ENCODE measurements at places on chromosomes 16 and 17. TPM values are rescaled to one million over a fixed set of nuclear protein-coding genes. Genes with fewer than 3 reads are reported as not detected.

GRCh38 chr17:71417142-71417541 lies 703.7 kb upstream of the SOX9 start:
- H3K4me3 ChIP-seq, result no peak overlapping the region
- no peaks in the 10 kb centered on the region for H3K4me1 ChIP-seq
- no peaks in the 10 kb centered on the region for H3K27me3 ChIP-seq

GRCh38 chr17:40791787-40792436 lies 7.8 kb downstream of the KRT28 start:
- no peaks in the 10 kb centered on the region for H3K36me3 ChIP-seq
- H3K4me3 ChIP-seq, result no peak overlapping the region
- peaks cover 9% of the 10 kb centered on the region for H3K27me3 ChIP-seq
- no peak overlapping the region for H3K27ac ChIP-seq
- DNase-seq, result peak; percentile 88
- peaks cover 5% of the 10 kb centered on the region for H3K4me1 ChIP-seq

DNA sequence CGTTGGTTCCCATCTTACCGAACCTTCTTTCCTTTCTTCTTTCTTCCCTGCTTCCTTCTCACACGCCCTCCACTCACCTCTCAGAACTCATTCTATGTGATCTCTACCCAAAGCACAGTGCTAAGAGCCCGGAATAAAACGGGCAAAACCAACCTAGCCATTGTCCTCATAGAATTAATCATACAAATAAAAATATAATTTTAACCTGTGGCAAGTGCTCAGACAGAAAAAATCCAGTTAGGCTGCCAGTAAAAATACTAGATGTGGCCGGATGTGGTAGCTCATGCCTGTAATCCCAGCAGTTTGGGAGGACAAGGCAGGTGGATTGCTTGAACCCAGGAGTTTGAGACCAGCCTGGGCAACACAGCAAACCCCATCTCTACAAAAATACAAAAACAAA lies 27.0 kb downstream of the BMERB1 start:
- no peaks in the 10 kb centered on the region for H3K27me3 ChIP-seq
- no peak overlapping the region for H3K27ac ChIP-seq
- H3K4me3 ChIP-seq, result no peak overlapping the region
- H3K4me1 ChIP-seq, result no peaks in the 10 kb centered on the region
- no peak for DNase-seq

- H3K36me3 ChIP-seq, result peaks cover 56% of the 10 kb centered on the region
- no peaks in the 10 kb centered on the region for H3K27me3 ChIP-seq
- no peak overlapping the region for H3K4me3 ChIP-seq
- DNase-seq, result no peak
- no peak overlapping the region for H3K27ac ChIP-seq
Observed at GRCh38 chr17:17264430-17264829, 16.6 kb downstream of the COPS3 start.

Gene KRT31
- total RNA-seq, result 3.3 TPM

- DNase-seq, result no peak
- peaks cover 9% of the 10 kb centered on the region for H3K27me3 ChIP-seq
- no peak overlapping the region for H3K4me3 ChIP-seq
- H3K27ac ChIP-seq, result no peak overlapping the region
Observed at GRCh38 chr17:33266116-33266515, 27.0 kb downstream of the ASIC2 start.

GRCh38 chr17:28552176-28552999 lies at the start of gene UNC119:
Gene UNC119 (minus strand): TSS chr17:28552624. CDS start chr17:28552557, 67 bp downstream.
- H3K4me1 ChIP-seq, result peaks cover 14% of the 10 kb centered on the region
- H3K27ac ChIP-seq, result peak within 1 kb of the TSS; percentile 35
- peaks cover 43% of the 10 kb centered on the region for H3K36me3 ChIP-seq

Gene CDH1
- total RNA-seq, result 1.0 TPM

DNA sequence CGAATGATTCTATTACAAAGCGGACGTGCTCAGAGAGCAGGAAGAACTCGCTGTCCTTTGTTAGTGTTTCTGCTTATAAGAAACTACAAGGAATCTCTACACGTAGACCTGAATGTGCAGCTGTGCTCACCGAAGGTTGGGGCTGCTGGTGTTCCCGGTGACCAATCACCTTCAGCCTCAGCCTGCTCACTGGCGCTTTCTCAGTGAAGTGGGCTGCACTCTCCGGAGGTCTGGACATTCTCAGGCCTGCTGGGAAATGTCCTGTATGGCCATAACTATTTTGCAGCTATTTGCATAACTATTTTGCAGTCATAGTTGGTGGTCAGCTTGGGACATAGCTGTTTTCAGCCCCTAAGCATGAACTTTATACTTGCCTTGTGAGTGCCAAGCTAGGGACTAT lies 9.7 kb upstream of the CIAO3 start:
- no peaks in the 10 kb centered on the region for H3K4me1 ChIP-seq
- H3K36me3 ChIP-seq, result no peaks in the 10 kb centered on the region
- H3K27me3 ChIP-seq, result peaks cover 29% of the 10 kb centered on the region
- no peak overlapping the region for H3K27ac ChIP-seq
- no peak for DNase-seq
- no peak overlapping the region for H3K4me3 ChIP-seq

DNA sequence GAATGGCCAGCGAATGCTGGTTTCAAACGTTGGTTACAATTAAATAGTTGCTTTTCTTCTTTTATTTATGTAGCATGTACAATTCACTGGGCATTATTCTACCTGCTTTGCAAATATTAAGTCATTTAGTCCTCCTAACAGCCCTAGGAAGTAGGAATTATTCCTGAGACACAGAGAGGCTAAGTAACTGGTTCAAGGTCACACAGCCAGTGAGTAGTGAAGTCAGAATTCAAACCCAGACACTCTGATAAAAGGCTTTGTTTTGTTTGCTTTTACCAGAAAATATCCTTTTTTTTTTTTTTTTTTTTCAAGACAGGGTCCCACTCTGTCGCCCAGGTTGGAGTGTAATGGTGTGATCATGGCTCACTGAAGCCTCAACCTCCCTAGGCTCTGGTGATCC lies 2.2 kb downstream of the CRHR1 start:
- H3K27ac ChIP-seq, result no peak overlapping the region
- H3K4me1 ChIP-seq, result peaks cover 18% of the 10 kb centered on the region
- no peak overlapping the region for H3K4me3 ChIP-seq
- H3K36me3 ChIP-seq, result no peaks in the 10 kb centered on the region
- no peak for DNase-seq
- H3K27me3 ChIP-seq, result peaks cover 94% of the 10 kb centered on the region

DNA sequence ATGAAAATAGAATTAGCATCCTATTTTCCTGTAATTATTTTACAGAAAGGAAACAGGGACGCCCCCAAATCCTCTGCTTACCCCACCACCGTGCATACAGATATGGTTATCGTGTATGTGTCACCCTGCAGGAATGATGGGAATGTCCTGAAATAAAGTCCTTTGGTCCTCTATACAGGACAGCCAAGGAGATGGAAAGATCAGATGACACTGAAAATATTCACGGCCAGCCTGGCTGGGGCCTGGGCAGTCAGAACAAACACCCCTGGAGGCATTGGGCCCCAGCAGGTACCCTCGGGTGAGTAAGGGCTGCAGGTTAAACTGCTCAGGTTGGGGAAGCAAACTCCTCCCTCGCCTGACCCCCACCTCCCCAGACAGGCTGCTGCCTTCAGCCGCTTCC lies 368.0 kb downstream of the FOXL1 start:
- peaks cover 14% of the 10 kb centered on the region for H3K4me1 ChIP-seq
- H3K27ac ChIP-seq, result no peak overlapping the region
- no peak overlapping the region for H3K4me3 ChIP-seq
- no peak for DNase-seq
- H3K36me3 ChIP-seq, result no peaks in the 10 kb centered on the region

DNA sequence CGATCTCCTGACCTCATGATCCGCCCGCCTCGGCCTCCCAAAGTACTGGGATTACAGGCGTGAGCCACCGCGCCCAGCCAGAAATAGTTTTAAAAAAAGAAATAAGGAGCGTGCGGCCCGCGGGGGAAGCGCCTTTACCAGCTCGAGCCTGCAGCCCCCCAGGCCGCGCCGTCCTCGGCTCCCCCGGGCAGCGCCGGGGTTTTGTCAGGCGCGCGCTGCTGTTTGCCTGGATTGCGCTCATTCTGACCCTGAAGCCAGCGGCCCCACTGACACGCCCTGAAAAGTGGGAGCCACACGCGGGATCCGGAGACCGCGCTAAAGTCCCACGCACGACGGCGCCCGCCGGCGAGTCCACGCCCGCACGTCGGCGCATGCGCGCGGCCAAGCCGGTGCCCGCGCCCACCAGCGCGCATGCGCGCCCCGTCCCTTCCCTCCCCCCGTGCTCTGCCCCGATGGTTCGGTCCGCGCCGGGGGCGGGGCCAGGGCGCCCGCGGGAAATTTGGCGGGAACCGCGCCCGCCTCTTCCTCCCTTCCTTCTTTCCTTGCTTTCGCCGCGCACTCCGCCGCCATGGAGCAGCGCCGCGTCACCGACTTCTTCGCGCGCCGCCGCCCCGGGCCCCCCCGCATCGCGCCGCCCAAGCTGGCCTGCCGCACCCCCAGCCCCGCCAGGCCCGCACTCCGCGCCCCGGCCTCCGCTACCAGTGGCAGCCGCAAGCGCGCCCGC lies at the start of gene CDT1:
CDT1 (plus strand) TSS at position 526 of the 724 bp plus-strand sequence; CDS start at position 569, 43 bp downstream.
- peaks cover 41% of the 10 kb centered on the region for H3K4me1 ChIP-seq
- peak; percentile 91 for DNase-seq
- no peak within 1 kb of the TSS for H3K27ac ChIP-seq
- H3K36me3 ChIP-seq, result peaks cover 26% of the 10 kb centered on the region
- peak within 1 kb of the TSS; percentile 77 for H3K4me3 ChIP-seq

GRCh38 chr16:813204-813915 lies 12.8 kb upstream of the GNG13 start:
- no peak overlapping the region for H3K27ac ChIP-seq
- DNase-seq, result peak; percentile 44
- H3K36me3 ChIP-seq, result no peaks in the 10 kb centered on the region
- peaks cover 42% of the 10 kb centered on the region for H3K27me3 ChIP-seq
- H3K4me3 ChIP-seq, result no peak overlapping the region

Gene SLC52A1
- total RNA-seq, result 0.04 TPM

Gene SREBF1
- 16.1 TPM for total RNA-seq

- H3K27ac ChIP-seq, result no peak overlapping the region
Observed at GRCh38 chr17:80812362-80813088, 179.1 kb upstream of the CHMP6 start.

DNA sequence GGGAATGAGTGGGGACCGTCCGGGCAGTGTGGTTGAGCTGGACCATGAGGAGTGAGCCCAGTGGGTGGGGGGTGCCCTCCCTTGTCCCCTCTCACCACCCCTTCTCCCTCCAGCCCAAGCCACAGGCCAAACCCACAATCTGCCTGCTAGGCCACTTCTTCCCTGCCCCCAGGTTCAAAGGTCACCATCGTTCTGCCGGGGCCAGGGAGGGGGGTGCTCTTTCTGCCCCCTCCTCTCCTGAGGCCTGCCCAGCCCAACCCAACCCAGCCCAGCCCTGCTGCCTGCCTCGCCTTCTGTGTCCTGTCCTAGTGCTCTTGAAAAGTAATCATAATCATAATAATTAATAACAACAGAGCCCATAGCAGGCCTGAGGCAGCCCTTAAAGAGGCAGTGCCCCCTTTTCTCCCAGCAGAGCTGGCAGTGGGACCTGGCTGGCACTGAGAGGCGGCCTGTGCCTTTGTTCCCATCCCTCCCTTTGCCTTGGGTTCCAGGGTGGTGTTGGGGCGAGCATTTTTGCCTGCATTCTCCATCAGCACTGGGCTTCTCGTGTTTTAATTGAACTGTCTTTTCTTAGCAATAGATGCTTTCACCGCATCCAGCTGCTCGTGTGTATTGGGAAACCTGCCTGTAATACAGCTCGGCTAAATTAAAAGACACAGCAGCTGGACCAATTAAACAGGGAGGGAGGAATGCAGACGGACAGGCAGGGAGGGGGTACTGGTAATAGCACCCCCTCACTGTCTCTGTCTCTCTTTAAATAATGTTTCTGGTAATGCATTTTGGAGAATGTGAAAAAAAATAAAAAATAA lies 46.8 kb downstream of the SREBF1 start:
- no peak for DNase-seq
- peak overlapping the region; percentile 70 for H3K27ac ChIP-seq
- no peak overlapping the region for H3K4me3 ChIP-seq
- H3K36me3 ChIP-seq, result peaks cover 19% of the 10 kb centered on the region
- peaks cover 75% of the 10 kb centered on the region for H3K4me1 ChIP-seq
- no peaks in the 10 kb centered on the region for H3K27me3 ChIP-seq

DNA sequence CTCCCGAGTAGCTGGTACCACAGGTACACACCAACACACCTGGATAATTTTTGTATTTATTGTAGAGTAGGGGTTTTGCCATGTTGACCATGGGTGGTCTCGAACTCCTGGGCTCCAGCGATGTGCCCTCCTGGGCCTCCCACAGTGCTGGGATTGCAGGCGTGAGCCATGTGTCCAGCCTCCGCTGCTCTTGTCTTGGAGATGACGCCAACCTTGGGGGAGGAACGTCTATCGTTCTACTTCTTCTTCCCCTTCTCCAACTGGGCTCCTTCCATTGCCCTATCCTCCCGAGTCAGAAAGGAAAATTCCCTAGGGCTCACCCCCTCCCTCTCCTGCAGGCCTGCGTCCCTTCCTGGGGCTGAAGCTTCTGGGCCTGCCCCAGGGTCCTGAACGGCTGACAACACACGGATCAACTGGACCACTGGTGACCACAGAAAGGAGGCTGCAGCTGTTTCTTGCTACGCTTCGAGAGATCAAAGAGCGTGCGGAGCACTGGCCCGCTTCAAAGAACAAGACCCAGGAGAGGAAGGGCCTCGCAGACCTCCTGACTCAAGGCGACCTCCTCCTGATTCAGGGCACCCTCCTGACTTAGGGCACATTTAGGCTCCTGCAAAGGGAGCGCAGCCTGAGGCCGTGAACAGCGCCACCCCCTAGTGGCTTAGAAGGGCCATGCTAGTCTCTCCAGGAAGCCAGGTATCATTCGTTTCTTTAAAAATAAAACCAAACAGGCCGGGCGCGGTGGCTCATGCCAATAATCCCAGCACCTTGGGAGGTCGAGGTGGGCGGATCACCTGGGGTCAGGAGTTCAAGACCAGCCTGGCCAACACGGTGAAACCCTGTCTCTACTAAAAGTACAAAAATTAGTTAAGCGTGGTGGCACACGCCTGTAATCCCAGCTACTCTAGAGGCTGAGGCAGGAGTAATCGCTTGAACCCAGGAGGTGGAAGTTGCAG lies 48.5 kb upstream of the HELZ start:
- peaks cover 26% of the 10 kb centered on the region for H3K4me1 ChIP-seq
- no peak overlapping the region for H3K27ac ChIP-seq
- H3K27me3 ChIP-seq, result no peaks in the 10 kb centered on the region
- H3K36me3 ChIP-seq, result no peaks in the 10 kb centered on the region
- H3K4me3 ChIP-seq, result no peak overlapping the region

- peaks cover 31% of the 10 kb centered on the region for H3K36me3 ChIP-seq
- peak overlapping the region; percentile 90 for H3K27ac ChIP-seq
- peaks cover 57% of the 10 kb centered on the region for H3K4me1 ChIP-seq
- DNase-seq, result peak; percentile 63
- H3K4me3 ChIP-seq, result peak overlapping the region; percentile 94
- H3K27me3 ChIP-seq, result peaks cover 16% of the 10 kb centered on the region
Observed at GRCh38 chr17:78358538-78359320, 1.1 kb downstream of the SOCS3 start.

Gene PLA2G10
- total RNA-seq, result 0.18 TPM

GRCh38 chr16:71479420-71479819 lies 9.7 kb downstream of the ZNF19 start:
- no peak overlapping the region for H3K27ac ChIP-seq
- no peak overlapping the region for H3K4me3 ChIP-seq
- peaks cover 31% of the 10 kb centered on the region for H3K36me3 ChIP-seq
- no peaks in the 10 kb centered on the region for H3K27me3 ChIP-seq
- no peak for DNase-seq
- peaks cover 4% of the 10 kb centered on the region for H3K4me1 ChIP-seq

GRCh38 chr17:28466521-28467048 lies 6.9 kb upstream of the SLC13A2 start:
- no peak for DNase-seq
- H3K4me1 ChIP-seq, result no peaks in the 10 kb centered on the region
- no peaks in the 10 kb centered on the region for H3K36me3 ChIP-seq
- no peak overlapping the region for H3K27ac ChIP-seq

All from muscle of leg (tissue), 16 donors.